IPS DF 6.9 (cell line): ENCODE measurements at places on chromosomes 3 and 15.

- no peak for DNase-seq
These were observed 465.1 kb downstream of the MAGI1 start for GRCh38 chr3:65573548-65574116.

DNA sequence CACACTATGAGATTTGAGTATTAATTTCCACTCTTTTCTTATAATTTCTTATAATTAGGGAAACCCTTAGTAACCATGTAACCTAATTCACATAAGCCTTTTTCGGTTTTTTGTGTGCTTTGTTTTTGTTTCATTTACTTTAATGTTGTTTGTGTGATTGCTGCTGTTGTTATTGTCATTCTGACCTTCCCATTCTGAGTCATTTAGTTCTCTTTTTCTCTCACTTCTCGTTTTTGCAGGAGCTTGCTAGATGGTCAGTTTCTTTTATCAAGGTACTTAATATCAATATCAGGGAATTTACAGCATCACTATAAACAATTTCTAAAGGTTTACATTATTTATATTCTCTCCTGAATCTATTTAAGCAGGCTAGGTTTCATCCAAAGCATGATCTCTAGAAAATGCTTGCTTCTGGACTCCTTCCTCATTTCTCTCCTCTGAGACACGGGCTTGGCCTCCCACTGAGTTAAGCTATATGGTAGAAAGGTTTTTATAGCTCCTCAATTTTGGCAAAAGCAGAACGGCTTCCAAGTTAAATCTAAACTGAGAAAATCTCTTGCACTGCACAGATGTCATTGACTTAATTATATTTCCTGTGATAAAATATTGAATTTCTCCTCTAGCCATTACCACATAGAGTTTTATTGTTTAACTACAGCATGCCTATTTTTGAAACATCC is 534.2 kb downstream of the NSUN3 start:
- no peak for DNase-seq

DNA sequence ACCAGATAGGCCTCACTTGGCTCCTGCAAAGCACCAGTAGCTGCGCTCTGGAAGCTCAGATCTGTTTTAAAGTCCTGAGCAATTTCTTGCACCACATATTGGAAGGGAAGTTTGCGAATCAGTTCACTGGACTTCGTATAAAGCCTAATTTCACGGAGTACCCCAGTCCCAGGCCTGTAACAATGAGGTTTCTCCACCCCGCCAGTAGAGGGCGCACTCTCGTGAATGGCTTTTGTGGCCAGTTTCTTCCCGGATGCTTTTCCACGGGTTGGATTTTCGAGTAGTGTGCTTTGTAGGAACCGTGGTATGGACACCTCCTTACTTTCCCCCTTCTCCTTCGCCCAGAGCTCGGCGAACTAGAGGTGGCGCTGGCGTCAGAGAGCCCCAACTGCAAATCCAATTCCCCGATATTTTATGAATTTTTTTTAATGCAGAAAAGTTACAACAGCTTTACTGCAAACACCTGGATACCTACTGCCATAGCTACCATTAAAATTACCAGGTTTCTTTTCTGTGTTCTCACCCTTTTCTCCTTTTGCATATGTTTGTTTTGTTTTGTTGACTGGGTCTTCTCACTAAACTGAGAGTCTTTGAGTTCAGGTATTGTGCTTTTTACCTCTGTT is 13.3 kb downstream of the RARB start:
- DNase-seq = no peak

- no peak for DNase-seq
These were observed 242.8 kb upstream of the UBE2E2 start for GRCh38 chr3:22960105-22960984.

DNA sequence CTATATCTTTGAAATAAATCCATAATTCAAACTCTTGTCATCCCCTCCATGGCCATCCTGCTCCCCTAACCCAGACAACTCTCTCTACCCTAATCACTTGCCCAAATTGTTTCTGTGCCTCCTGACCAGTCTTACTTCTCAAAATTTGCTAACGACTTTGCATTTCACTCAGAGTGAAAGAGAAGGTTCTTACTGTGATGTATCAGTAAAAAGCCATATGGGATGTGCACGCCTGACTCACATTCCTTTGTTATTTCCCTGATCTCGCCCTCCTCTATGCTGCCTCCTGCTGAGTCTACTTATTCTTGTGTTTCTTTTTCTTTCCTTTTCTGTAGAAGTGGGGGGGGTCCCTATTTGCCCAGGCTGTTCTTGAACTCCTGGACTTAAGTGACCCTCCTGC is 487.2 kb upstream of the FRG2C start:
- DNase-seq = no peak
